Testis (tissue), 5 donors: ENCODE measurements at places on chromosomes 1 and 21. TPM values are rescaled to one million over a fixed set of nuclear protein-coding genes. Genes with fewer than 3 reads are reported as not detected.

Gene CRYAA
- not detected for polyA plus RNA-seq

Gene GCSAML
- 8.4 TPM for polyA plus RNA-seq

Gene OSBPL9
- polyA plus RNA-seq = 59.3 TPM

Gene RAB25
- polyA plus RNA-seq = 2.1 TPM

Gene GPR153
- 5.8 TPM for polyA plus RNA-seq

Gene TTC24
- polyA plus RNA-seq = 0.38 TPM

Gene LCE1A
- polyA plus RNA-seq = not detected

Gene ZBTB21
- polyA plus RNA-seq = 18.1 TPM

Gene CLCA1
- polyA plus RNA-seq = 0.88 TPM

Gene RAD54L
- 17.9 TPM for polyA plus RNA-seq

Gene TRAF3IP3
- polyA plus RNA-seq = 9.2 TPM

Gene OR2W3
- polyA plus RNA-seq = 1.5 TPM

Gene LYPD8
- polyA plus RNA-seq = 0.91 TPM

Gene DISP1
- polyA plus RNA-seq = 21.8 TPM

Gene ITLN1
- polyA plus RNA-seq = 45.8 TPM

Gene FAM72A
- polyA plus RNA-seq = 13.7 TPM

Gene NGF
- polyA plus RNA-seq = 3.3 TPM

Gene FCN3
- polyA plus RNA-seq = 0.54 TPM

Gene S100A12
- not detected for polyA plus RNA-seq

Gene F5
- polyA plus RNA-seq = 5.2 TPM

Gene AHCYL1
- 64.3 TPM for polyA plus RNA-seq

Gene GSTM4
- 42.0 TPM for polyA plus RNA-seq

Gene FAM229A
- polyA plus RNA-seq = 71.5 TPM

Gene LCE1E
- polyA plus RNA-seq = not detected

Gene PATJ
- polyA plus RNA-seq = 12.9 TPM

Gene CHODL
- polyA plus RNA-seq = 70.5 TPM

Gene KANK4
- 2.4 TPM for polyA plus RNA-seq

Gene ECM1
- polyA plus RNA-seq = 16.9 TPM

Gene FCRL5
- 3.9 TPM for polyA plus RNA-seq

Gene ATP6V1G3
- not detected for polyA plus RNA-seq

Gene EDARADD
- 5.8 TPM for polyA plus RNA-seq

Gene GFI1
- 1.3 TPM for polyA plus RNA-seq

Gene RAB7B
- 6.2 TPM for polyA plus RNA-seq

Gene RHOU
- 32.6 TPM for polyA plus RNA-seq

Gene LCE1D
- polyA plus RNA-seq = not detected

Gene KRTAP19-1
- not detected for polyA plus RNA-seq

Gene FOXJ3
- 38.9 TPM for polyA plus RNA-seq

Gene RCSD1
- 14.1 TPM for polyA plus RNA-seq

Gene TCHH
- polyA plus RNA-seq = 0.53 TPM

Gene S100A6
- 372 TPM for polyA plus RNA-seq

Gene ADORA3
- 2.5 TPM for polyA plus RNA-seq

Gene KCNQ4
- 2.3 TPM for polyA plus RNA-seq

Gene PER3
- polyA plus RNA-seq = 15.4 TPM

Gene ACTRT2
- polyA plus RNA-seq = 183 TPM

Gene CFAP141
- 38.3 TPM for polyA plus RNA-seq

Gene DIO1
- polyA plus RNA-seq = 1.7 TPM

Gene FMO5
- 11.0 TPM for polyA plus RNA-seq

Gene PGBD5
- 16.0 TPM for polyA plus RNA-seq

Gene TMPRSS15
- 0.40 TPM for polyA plus RNA-seq

Gene CRNN
- not detected for polyA plus RNA-seq

Gene ZCCHC17
- polyA plus RNA-seq = 105 TPM

Gene ITLN2
- 1.5 TPM for polyA plus RNA-seq

Gene HSF2BP
- polyA plus RNA-seq = 46.5 TPM

Gene INAVA
- 1.5 TPM for polyA plus RNA-seq
